ENCODE measurements at places on chromosomes 2 and 18.

GRCh38 chr2:33272001-33272400 is 204.4 kb upstream of the RASGRP3 start:
- no peak for DNase-seq

GRCh38 chr2:104855221-104856085 is 1.5 kb downstream of the POU3F3 start:
- DNase-seq, result no peak

DNA sequence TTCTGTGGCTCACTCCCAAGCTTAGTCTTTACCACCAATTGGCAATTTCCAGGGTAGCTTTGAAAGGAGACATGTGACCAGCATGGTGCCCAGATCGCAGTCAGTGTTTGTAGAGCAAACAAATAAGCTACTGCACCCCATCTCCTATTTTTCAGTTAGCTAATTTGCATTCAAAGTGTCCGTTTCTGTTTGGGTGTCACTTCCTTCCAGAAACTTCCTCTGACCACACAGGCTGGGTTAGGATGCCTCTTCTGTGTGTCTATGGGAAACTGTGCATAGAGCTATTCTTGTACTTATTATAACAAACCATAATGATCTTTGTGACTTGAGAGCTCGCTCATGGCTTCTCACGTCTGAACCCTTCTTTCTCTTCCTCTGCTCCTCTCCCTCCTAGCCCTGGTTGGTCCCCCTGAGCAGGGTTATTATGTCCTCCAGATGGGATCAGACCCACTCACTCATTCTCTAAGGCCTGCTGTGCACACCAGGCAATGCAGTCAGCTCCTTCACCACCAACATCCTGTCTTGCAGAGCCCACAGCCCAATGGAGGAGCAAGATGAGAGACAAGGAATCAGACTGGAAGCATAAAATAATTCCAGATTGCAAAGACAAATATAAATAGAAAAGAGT is 101.2 kb upstream of the ALK start:
- no peak for DNase-seq

- no peak for DNase-seq
These were observed 5.0 kb upstream of the SMAD2 start for GRCh38 chr18:47935321-47936055.

DNA sequence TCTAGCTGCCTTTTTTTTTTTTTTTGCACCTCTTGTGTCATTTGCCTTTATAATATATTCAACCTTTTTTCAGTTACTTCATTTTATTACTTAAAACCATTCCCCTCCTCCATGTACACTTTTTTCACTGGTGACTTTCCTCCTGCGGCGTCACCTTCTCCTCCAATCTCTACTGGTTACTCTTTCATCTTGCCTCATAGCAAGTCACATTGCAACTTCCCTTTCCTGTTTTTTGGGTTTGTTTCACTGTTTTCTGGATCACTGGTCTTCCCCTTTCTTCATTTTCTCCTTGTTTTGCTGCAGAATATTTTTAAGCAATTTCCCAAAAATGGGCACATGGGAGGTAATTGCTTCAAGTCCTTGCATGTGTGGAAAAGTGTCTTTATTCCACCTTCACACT is 37.7 kb upstream of the GPR155 start:
- DNase-seq, result no peak

- DNase-seq, result no peak
These were observed at the start of gene CYRIA for GRCh38 chr2:16665748-16666448. CYRIA (minus strand) TSS chr2:16665834; CDS start chr2:16588119, 77,715 bp downstream.

DNA sequence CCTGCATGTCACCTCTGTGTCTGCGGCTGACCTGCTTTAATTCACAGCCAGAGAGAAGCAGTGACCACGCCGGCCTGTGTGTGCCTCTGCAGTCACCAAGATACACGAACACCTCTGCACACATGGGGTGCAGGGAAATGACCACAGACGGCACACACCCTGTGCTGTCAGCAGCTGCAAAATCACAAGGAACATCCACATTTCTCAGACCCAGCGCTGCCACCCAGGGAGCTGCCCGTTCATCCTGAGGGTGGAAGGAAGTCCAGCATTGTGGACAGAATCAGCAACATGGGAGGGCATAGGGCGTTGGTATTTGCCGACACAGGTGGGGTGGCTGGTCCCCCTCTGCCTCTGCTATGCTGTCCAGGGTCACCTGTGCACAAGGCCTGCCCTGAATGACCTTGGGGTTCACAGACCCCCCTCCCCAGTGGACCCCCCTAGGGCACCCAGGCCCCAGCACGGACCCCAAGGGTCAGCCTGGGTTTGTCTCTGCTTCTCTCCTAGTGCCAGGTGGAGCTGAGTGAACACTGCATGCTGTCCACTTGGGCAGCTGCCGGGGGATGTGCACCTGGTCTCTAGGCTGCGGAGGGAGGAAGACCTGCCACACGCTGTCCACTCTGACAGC is 107.4 kb downstream of the PXDN start:
- no peak for DNase-seq

DNA sequence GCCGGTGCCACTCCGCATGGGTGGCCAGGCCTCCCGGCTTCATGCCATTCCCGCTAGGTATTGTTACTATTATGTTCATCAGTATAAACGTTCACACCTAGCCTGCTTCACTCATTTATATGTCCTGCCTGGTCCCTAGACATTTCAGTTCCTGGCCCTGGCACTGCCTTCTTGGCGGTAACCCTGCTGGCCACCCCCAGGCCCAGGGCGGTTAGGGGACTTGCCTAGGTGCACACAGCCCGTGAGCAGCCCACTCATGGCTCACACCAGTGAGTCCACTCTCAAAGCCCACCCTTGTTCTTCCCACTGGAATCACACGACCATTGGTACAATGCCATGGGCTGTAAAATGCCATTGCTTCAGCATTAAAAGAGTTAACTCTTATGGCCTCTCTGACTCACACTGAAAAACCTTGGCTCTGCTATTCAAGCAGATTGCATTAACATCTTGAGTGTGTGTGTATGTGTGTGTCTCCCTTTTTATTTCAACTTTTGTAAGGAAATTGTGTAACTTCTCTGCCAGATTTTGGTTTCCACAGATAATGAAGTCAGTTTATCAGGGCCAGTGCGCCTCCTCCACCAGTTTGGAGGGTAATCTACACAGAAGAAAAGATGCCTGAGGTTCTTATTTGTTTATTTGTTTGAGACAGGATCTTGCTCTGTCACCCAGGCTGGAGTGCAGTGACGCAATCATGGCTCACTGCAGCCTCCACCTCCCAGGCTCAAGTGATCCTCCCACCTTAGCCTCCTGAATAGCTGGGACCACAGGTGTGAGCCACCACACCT is 74.2 kb downstream of the RAB31 start:
- no peak for DNase-seq

- no peak for DNase-seq
These were observed 9.2 kb downstream of the LGALSL start for GRCh38 chr2:64462940-64463700.

DNA sequence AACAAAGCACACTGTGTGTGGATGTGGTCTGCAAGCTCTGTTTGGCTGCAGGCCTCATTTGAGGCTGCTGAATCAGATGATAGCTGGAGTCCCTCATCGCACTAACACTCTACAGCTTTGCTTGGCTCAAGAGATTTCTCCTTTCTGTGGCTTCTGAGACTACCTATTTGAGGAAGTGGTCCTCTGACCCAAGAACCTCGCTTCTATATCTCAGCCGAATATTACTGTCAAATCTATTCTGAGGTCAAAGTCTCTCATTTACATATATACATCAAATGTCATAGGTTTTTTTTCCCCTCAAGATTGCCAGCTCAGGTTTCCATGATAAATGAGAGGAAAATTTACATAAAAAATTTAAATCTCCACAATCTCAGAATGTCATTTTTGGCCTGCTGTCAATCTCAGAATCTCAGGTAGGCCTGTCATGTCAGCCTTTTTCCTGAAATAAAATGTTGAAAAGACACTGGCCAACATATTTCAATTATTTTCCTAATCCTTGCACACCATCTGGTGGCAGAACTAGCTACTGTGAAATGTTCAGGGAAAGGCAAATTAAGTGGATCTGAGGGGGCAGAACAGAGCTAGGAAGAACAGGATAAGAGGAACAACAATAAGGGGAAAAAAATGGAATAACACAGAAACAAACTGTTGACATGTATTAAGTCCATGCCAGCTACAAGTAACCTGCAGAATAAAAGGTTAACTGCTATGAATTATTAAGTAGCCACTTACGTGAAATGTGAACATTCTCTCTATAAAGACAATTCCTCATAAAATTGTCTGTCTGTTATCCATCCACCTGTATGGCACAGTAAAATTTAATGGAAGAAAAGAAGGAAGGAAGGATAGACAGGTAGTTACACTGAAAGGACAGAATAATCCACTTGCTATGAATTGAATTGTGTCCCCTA is 39.3 kb downstream of the AP1S3 start:
- peak; percentile 34 for DNase-seq

DNA sequence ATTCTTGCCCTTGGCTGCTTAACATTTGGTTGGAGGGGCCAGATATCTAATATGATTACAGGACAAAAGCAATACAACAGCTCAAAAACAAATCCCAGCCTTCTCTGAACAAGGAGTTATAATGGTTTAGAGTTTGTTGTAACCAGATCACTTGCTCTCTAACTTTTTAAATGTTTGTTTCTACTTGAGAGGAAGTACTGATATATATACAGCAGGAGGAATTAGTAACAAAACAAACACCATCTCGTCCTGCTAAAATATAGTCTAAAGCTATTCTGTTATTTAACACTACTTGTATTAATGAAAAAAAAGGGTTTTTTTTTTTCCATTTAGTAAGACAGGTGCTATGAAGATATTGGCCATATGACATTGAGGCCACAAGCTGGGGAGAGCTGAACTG is 60.9 kb upstream of the TMEM17 start:
- DNase-seq, result no peak

GRCh38 chr18:67514901-67515540 is 1.5 kb downstream of the DSEL start:
- no peak for DNase-seq

DNA sequence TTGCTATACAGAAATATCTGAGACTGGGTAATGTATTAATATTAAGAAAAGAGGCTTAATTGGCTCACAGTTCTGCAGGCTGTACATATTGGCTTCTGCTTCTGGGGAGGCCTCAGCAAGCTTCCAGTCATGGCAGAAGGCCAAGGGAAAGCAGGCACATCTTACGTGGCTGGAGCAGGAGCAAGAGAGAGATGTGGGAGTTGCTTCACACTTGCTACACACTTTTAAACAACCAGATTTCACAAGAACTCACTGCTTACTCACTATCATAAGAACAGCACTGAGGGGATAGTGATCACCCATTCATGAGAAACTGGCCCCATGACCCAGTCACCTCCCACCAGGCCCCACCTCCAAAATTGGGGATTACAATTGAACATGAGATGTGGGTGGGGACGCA is 50.6 kb downstream of the MAPRE2 start:
- DNase-seq, result no peak

DNA sequence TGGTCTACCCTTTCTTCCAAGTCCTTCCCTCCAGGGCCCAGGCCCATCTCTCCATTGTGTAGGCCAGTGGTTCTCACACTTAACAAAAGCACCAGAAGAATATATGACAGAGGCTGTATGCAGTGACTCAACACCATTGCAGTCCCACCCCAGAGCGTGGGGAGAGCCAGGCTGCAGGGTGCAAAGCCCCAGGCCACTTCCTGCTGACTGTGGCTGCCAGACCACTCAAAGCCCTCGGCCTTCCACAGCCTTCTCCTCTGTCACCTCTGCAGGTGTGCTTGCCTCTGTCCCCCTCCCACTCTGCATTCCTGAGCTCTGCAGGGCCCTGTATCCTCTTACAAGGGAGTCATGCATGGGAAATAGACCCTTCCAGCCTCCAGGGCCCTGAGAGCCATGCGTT is 40.4 kb upstream of the ARHGEF4 start:
- DNase-seq, result no peak

Data from DMS79 treated with DMSO at 0.1 percent for 48 hours (cell line).